ENCODE measurements at places on chromosomes 6 and 20.

- DNase-seq, result no peak
Observed at GRCh38 chr6:127811900-127812570, 88.8 kb downstream of the THEMIS start.

DNA sequence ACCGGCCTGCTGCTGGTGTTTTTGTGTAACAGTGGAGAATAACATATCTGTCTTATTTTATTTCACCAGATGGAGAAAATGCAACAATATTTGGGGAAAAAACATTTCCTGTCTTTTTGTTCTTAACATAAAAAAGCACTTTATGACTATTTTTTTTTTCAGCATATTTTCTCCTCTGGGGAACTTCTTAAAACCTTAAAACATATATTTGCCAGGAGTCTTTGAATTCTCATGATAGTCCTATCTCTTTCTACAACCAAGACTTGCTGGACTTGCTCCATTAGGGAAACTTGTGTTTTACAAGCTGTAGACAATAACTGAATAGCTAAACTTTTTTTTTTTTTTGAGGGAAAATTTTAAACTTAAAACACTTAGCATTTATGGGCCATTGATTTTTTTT is 98.6 kb upstream of the PRDM1 start:
- no peak for DNase-seq

DNA sequence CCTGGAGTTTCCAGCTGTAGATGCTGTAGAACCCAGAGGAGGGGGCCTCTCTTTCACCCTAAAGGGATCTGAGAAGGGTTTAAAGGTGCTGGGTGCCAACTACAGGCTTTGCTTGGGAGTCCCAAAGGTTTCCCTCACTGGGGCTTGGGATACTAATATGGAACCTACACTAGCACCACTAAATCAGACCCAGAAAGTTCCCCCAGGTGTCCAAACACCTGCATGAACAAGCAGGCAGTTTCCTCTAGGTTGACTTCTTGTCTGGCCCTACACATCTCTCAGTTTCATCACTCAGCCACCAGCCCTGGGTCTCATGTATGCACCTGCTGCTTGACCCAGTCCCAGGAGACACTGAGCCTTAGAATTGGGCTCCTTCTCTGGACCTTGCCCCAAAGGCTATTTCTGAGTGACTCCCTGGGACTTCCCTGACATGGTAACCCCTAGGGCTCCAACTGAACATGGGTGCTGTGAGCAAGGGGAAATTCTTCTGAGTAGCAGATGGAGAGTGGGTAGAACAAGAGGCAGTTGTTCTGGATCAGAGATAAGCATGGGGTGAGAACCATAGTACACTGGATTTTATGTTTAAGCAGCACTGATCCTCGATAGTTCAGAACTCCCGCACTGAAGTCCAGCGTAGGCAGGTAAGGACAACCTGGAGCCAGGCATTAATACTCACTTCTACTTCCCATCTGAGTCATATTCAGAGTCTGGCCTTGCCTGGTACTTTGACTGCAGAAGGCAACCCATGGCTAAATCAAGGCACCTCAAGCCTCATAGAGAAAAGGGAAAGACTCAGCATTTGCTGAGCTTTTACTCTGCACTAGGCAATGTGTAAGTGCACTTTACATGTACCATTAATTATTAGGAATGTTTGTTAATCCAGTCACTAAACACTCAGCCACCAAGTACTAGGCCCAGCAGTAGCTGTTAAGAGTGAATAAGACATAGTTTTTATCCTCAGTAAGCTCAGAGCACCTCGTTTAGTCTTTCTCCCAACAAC is 16.8 kb downstream of the BCL2L1 start:
- no peak for DNase-seq

DNA sequence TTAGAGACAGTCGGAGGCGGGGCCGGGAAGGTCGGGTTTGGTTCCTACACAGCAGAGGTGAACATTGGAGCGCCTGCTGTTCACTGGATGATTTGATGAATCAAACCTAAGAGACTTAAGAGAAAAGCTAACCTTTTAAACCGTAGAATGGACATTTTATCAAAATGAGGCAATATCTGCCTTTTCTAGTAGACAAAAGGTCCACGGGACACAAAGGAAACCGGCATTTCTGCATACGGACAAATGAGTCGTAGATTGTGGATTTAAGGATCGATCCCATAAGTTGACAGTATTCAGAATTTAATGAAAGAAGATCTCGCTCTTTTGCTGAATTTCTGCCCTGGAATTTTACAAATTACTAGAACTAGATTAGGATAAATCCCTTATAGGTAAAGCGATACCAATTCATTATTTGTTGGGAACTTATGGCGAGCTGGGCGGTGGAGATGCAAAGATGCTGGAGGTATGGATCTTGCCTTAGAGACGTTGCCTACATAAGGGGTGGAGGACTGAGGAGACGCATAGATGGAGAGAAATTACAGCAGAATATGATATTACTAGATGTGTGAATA is 400 bp downstream of the PAK1IP1 start:
- DNase-seq, result no peak

DNA sequence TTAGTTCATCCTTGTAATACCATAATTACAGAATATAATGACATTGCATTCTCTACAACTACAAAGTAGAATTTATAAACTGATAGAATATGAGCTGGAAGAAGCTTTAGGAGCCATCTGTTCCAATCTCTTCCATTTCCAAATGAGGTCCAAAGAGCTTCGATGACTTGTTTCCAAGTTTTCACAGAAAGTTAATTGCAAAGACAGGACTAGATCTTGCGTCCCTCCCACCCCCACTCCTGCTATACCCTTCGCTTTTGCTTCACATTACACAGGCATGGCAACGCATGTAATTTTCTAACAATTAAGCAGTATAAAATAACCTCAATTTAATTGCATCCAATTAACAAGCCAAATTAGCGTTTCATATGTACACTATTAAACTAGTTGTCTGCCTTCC is 7.0 kb downstream of the HIVEP2 start:
- DNase-seq, result no peak

DNA sequence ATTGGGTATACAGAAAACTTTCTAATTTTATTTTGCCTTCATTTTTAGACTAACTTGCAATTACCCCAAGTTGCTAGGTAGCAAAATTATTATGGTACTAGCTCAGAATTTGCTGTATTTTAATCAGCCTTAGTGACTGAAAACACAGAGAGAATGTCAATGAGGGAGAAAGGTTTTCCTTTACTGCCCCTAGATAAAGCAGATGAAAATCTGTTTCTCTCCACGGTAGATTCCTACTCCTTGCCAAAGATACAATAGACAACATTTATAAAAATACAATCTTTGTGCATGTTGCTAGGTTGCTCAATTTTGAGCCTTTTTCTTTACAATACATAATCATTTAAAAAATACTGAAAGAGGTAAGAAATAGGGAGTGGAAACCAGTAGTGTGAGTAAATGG is 222.2 kb downstream of the BCKDHB start:
- DNase-seq, result no peak

DNA sequence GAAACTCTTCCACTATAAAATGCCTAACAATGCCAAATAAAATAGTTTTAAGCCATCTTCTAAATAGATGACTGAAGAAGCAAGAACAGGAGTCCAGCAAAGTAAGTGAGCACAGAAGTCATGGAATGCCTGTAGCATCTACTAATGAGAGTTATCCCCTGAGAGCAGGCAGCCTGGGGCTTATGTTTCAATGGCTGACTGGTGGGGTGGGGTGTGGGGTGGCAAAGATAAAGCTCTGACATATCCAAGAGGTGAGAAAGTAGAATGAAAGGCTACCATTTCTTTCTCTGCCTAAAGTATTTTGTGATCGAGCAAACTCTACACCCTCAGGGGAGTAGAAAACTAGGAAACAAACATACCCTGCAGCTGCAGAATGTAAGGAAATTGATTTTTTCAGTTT is 348.8 kb downstream of the TFAP2B start:
- DNase-seq, result no peak

GRCh38 chr6:46042355-46042999 is 26.8 kb upstream of the CLIC5 start:
- no peak for DNase-seq

DNA sequence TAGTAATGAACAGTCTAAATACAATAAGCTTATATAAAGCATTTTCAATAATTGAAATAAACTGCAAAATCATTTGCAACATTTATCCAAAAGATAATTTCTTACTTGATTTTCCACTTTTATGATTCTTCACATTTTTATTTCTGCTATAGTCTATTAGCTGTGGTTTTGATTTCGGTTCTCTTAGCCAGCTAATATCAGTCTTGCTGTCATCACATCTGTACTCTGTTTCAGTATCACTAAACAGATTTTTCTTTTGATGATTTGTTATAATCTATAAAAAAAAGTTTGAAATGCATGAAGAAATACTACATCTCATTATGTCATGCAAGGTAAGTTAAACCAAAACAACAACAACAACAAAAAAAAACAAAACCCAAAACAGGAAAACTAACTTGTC is 53.2 kb downstream of the SYCP2 start:
- no peak for DNase-seq

DNA sequence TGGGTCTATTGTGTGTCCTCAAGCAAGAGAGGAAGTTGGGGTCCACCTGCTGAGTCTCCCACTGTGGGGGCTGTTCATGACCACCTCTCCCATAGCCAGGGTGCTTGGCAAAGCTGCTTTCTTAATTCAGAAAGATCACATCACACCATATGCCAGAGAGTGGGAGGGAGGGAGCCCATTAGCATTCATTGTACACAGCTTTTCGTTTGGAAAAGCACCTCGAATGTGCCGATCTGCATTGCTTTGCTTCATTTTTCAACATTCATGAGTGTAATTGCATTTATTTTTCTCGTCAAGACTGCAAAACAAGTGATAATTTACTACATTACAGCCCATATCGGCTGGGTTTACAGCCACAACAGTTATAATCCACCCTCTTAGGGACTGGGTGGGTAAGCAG is 327.3 kb downstream of the PTPRT start:
- no peak for DNase-seq

- DNase-seq, result no peak
Observed at GRCh38 chr20:3044336-3044965, 1.0 kb downstream of the GNRH2 start.

DNA sequence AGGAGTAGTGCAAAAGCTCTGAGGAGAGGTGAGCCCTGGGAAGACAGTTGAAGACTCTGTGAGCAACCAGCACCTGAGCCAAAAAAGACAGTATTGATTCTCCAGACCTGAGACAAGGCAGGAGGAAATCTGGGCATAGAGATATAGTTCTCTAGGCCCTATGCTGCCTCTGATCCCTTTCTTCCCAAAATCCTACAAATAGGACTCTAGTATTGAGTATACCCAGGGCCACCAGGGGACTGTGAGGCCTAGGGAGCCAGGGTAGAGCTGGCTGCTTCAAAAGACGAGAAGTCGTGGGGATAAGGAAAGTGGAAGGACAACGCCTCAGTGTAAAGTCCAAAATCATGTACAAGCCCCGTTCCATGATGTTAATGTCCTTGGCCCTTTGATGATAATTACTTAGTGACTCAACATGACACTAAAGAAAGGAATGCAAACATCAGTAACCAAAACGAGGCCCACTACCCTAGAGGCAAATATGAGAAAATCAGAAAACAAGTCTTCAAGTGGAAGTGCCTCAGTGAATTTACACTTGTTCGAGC is 197.3 kb upstream of the PROKR2 start:
- DNase-seq, result no peak
